Inflammatory macrophage treated with lipopolysaccharide for 1 hour (primary cell): ENCODE measurements at places on chromosomes 5 and 9.

DNA sequence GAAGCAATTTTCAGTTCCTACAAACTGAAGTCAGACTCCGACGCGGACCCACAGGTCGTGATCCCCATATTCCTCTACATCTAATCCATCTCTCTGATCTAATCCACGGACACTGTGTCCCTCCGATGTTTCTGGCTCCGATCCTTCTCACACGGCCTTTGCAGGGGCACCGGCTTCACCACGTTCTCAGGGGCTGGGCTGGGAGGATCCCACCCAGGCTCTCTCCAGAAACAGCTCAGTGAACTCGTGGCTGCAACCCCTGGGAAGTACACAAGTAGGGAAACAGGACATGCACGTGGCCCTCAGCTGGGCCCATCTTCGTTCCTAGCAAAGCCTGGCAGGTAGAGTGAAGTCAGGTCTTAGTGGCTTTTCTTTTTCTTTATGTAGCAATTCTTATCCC is 49.1 kb upstream of the OLFM1 start:
- no peak for DNase-seq

GRCh38 chr5:133203317-133204305 is 151.8 kb downstream of the HSPA4 start:
- DNase-seq = no peak

GRCh38 chr5:96636046-96636445 is 26.1 kb upstream of the CAST start:
- DNase-seq = peak; percentile 43

GRCh38 chr5:106097340-106097739 is 1573.4 kb downstream of the EFNA5 start:
- DNase-seq = no peak

DNA sequence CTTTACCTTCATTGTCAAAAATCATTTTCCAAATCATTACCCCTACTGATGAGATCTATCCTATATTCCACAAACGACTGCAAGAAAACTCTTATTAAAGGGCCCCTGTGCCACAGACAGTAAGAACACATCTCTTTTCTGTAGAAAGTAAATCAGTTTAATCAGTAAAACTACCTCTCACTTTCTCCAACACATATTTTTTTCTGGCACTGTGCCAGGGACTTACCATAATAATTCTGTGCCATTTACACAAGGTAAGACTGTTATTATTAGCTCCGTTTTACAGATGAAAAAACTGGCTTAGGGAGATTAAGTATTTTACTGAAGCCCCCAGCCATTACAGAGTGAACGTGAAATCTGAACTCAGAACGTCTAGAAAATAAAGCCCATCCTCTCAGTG is 587.0 kb upstream of the COX7C start:
- DNase-seq = no peak

DNA sequence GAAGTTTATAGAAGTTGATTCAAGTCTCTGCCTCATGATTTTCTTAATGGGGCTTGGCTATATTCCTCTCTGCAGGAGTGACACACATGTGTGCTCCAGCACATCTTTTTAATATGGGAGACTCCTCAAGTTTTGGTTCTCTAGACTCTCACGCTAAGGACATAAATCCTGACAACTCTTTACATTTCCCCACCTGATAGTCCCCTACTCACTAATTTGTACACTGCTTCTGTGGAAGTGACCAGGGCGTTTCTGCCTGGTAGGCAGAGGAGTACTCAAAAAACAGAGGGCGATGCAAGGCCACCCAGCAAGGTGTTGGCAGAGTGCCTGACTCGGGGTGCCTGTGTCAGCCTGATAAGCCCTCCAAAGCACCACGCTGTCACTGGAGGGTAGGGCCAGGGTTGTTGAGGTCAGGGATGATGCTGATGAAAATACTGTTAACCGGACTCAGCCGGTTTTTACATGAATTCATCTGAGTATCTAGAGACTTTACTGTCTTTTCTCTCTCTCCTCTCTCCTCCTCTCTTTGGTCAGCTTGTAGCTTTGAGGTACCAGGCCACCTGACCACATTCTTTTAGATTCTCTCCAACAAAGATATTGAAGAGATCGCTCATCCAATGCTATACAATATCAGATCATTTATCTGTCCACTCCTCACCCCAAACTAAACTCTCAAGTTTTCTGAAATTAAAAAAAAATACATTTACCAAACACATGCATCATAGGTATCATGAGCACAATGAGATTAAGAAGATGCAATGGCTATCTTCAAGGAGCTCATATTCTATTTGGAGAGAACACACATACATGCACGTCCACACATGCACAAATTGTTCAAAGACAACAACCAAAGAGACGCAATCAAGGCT is 205.2 kb downstream of the PIK3R1 start:
- DNase-seq = no peak

DNA sequence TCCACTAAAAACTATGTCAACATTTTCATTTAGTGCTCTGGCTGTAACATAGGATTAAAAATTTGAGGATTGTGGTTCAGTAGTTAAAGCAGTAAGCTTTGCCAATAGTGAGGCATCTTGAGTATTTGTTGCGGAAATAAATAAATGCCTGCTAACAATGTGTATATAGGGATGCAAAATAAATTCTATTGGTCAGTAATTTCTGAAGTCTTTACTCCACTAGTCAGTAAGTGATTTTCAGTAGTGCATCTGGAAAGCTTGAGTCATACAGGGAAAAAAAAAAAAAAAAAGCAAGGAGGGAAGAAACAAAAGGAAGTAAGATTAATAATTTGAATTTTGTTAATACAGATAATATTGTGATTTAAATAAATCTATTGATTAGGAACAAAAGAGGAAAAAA is 21.0 kb downstream of the NIPBL start:
- DNase-seq = no peak

DNA sequence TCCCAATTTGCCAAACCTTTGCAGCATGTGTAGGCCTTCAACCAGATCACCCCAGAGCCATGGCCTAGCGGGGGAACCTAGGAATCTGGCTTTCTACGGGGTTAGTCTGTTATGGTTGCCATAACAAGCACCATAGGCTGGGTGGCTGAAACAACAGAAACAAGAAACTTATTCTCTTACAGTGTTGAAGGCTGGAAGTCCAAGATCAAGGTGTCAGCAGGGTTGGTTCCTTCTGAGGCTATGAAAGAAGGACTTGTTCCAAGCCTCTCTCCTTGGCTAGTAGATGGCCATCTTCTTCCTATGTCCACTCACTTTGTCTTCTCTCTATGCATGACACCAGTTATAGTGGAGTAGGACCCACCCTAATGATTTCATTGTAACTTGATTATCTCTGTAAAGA is 6.1 kb downstream of the FGF1 start:
- no peak for DNase-seq

DNA sequence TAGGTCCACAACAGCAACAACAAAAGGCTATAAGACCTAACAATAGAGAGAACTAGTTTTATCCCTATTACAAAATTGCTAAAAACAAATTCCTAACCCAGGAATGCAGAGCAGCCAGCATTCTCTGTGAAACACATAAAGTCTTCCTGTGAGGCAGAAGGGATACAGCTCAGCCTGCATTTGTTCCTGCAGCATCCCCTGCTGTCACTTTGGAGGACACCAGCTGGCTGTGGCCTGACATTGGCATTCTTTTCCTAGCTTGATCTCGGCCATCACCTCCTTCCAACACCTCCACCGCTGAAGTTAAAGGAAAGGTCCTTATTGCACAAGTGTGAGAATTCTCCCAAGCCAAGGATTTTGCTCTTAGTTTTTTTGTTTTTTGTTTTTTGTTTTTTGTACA is 186.1 kb downstream of the SNCAIP start:
- DNase-seq = no peak

- DNase-seq = no peak
Observed at GRCh38 chr9:120654272-120654671, 60.0 kb downstream of the MEGF9 start.

DNA sequence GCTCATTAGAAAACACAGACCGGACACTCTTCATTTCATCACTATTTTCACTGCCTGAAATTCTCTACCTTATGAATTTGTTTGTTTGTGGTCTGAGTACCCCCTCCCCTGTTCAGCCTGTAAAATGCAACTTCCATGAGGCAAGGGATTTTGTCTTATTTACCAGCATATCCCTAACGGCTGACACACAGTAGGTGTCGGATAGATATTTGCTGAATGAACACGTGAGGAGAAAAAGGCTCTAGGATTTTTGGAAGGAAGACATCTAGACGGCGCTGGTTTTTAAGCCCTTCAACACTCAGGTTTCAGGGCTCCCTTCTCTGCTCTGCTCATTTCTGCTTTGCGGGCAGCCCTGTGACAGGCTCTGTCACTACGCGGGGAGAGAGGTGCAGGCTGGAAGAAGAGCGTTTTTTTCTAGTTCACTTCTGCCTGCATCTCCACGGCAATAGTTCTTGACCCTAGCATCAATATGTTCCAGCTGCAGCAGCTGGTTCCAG is 41.0 kb downstream of the KCNMB1 start:
- no peak for DNase-seq

DNA sequence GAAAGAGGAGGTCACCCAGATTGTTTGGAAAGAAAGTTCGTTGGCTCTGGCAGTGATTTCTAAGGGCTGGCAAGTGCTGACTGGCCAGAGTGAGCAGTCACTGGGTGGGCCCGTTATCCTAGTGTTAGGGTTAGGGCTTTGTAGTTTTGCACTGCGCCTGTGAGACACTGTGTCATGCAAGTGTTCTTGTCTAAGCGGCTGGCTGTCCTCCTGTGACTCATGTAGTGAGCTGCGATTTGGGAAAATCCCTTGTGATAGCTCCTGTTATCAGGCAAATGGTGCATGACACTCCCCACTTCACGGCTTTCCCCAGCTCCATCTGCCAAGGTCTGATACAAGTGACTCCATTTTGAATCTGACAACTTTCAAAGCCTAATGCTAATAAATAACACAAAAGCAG is 526.0 kb upstream of the ADAMTS16 start:
- DNase-seq = no peak
